ENCODE measurements at places on chromosomes 2 and 18.

DNA sequence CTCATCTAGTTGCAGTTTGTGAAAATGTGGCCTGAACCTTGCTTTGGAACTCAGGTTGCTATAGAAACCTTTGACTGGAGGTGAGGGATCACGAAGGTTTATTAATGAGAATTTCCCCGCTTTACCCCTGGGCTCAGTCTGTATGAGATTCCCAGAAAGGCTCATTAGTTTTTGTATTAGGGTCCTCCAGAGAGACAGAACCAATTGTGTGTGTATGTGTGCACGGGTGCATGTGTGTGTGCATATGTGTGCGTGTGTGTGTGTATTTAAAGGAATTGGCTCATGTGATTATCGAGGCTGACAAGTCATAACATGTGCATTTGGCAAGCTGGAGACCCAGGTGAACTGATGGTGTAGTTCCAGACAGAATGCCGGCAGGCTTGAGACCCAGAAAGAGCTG lies 113.8 kb upstream of the DLX2 start:
- DNase-seq, result no peak

DNA sequence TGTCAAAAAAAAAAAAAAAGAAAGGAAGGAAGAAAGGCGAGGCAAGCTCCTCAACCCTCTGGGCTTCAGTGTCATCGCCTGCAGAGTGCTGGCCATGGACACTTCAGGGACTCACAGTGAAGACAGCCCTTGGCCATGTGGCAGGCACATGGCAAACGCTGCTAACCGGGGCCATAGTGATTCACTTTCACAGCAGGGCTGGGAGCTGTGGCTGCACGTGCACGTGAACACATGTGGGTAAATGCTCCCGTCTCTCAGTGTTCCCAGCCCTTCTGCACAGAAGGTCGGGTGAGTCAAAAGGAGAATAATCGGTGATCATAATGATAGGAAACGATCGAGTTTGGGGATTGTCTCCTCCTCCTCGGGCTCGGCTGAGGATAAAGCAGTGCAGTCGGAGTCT lies 46.1 kb upstream of the UBE2F start:
- no peak for DNase-seq

DNA sequence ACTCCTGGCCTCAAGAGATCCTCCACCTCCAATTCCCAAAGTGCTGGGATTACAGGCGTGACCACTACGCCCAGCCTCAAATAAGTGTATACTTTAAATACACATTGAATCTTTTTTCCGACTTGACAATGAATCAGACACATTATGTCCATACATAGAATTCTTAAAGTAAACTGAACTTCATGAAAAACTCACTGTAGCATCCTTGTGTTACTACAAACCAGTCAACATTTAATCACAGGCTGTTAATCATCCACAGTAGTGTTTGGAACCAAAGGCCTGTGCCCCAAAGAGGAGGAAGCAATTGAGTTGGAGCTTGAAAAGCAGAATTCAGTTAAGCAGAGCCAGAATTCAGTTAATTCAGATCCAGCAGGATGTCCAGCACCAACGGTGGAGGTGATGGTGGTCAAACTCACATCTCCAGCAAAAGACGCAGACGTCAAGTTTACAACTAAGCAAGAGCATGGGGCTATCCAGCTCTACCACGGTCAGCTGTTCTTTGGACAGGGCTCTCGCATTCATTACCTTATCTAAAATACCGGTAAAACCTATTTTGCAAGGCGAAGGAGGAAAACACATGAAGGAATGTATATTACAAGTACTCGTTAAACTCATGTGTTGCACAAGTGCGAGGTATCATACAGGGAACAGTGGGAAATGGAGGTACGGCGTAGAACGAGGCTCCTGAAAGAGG lies 1.2 kb downstream of the SLC39A6 start:
- no peak for DNase-seq

DNA sequence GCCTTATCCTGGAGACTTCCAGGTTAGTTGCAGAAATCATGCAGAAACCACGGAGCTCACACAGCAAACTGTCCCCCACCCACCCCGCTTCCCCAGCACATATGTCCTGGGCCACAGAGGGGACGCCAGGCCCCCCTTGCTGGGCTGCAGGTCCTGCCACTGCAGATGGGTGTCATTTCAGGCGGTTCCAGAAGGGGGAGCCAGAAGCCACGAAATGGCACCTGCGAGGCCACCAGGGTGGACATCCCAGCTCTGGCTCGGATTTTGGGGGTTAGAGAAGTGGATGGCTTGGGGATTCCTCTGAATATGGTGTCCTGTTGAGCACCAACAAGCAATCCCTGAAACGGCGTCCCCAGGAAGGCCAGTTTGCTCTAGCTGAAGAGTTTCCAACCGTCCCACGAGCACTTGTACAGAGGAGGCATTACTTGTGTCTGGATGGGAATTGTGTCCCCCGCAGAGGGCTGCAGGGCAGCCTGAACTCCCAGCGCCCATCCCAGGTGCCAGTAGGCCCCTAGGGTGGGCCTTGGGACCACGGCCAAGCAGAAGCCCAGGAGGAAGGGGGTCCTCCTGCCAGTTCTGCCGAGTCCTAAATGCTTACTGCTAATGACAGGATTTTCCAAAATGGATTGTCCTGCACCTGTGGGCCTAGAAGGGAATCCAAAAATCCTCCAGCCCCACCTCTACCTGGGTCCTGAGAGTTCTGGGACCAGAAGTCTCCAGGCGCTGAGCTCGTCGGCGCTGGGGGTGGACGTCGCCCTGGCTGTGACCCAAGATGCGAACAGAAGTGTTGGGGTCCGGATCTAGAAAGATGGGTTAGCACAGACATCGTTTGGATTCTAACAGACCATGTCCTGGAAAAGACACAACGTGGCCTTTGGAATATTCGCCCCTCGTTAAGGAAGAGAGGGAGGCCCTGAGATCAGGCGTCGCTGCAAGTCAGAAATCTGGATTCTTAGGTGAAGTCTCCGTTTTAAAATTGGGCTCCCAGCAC lies 14.6 kb upstream of the NFATC1 start:
- DNase-seq, result peak; percentile 83

GRCh38 chr18:60007661-60008060 lies 107.9 kb downstream of the PMAIP1 start:
- no peak for DNase-seq

Measured in activated naive CD4-positive, alpha-beta T cell treated with anti-CD3 and anti-CD28 coated beads, Interleukin-2, amount 10 ng/mL, durations not matched to agents 7 days and 5 days (primary cell).